Ascending aorta (tissue), 2 donors: ENCODE measurements at places on chromosomes 16 and 17.

GRCh38 chr17:81711814-81712467, at the start of gene SLC25A10:
Gene SLC25A10, plus strand, starts transcription at chr17:81712284. Its CDS starts 143 bp downstream, at chr17:81712427.
- H3K4me3 ChIP-seq, result peak within 1 kb of the TSS; percentile 82
- H3K27ac ChIP-seq, result peak within 1 kb of the TSS; percentile 11
- peak; percentile 81 for DNase-seq

- peaks cover 5% of the 10 kb centered on the region for H3K4me1 ChIP-seq
- peaks cover 24% of the 10 kb centered on the region for H3K36me3 ChIP-seq
- no peak for DNase-seq
- H3K4me3 ChIP-seq, result no peak overlapping the region
Observed at GRCh38 chr17:79089720-79090442, 15.3 kb downstream of the ENGASE start.

DNA sequence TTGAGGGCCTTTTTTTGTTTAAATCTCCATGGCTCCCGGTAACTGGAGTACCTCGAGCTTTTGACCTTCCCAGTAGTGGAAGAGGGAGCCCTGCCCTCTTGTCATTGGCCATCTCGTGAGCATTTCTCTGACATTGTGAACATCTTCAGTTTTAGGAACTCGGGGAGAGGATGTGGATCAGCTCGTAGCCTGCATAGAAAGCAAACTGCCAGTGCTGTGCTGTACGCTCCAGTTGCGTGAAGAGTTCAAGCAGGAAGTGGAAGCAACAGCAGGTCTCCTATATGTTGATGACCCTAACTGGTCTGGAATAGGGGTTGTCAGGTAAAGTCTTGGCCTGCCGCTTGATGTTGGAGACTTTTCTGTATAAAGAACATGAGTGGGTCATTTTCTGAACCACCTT, 24.3 kb downstream of the NTAN1 start:
- H3K4me3 ChIP-seq, result no peak overlapping the region
- H3K27ac ChIP-seq, result no peak overlapping the region
- DNase-seq, result no peak
- H3K27me3 ChIP-seq, result no peaks in the 10 kb centered on the region
- H3K36me3 ChIP-seq, result peaks cover 80% of the 10 kb centered on the region
- H3K4me1 ChIP-seq, result no peaks in the 10 kb centered on the region

GRCh38 chr17:63626551-63627180, 4.4 kb downstream of the MAP3K3 start:
- no peak for DNase-seq
- no peak overlapping the region for H3K4me3 ChIP-seq
- H3K27me3 ChIP-seq, result no peaks in the 10 kb centered on the region

DNA sequence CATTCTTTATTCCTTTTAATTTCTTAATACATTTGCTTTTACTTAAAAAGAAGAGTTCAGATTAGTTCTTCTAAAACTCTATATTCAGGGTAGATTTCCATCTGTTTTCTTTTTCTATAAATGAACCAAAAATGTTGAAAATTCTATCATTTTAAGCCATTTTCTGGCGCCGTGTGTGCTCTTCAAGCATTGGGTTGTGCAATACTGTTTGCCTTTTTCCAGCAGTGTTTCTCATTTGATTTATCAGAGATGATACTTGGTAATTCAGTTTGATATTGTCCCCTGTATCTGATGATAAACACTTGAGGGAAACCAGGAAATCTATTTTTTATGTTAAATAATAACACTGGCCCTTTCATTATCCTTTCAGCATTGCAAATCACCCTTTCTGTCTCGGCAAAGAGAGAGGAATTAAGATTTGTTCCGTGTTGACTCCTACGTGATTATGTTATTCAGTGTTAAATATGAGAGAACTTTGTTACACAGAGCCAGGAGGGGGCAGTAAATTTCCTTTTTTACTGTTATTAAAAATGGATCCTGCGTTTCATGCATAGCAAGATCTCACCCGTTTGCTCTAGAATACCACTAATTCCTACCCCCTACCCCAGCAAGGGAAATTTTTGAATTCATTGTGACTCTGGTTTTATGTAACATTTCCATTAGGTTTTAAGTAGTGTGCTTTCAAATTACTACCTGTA, 606.9 kb upstream of the RBFOX1 start:
- H3K27me3 ChIP-seq, result no peaks in the 10 kb centered on the region
- no peaks in the 10 kb centered on the region for H3K4me1 ChIP-seq
- DNase-seq, result no peak
- no peak overlapping the region for H3K27ac ChIP-seq
- no peaks in the 10 kb centered on the region for H3K36me3 ChIP-seq
